ENCODE measurements at places on chromosomes 5 and 9.

DNA sequence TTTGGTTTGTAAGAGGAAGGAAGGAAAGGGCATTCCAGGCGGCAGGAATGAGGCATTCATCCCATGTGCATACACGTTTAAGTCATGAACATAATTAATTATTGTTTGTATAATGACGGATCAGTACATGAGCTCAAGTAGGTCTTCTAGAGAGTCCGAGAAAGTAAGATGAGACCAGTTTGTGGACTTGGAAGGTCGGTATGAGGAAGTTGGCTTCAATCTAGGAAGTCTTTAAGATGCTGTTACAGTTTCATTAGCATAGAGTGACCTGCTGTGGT lies 2.1 kb downstream of the GTF3C4 start:
- DNase-seq: no peak

GRCh38 chr9:135552021-135552697 lies 6.2 kb downstream of the OBP2A start:
- no peak for DNase-seq

DNA sequence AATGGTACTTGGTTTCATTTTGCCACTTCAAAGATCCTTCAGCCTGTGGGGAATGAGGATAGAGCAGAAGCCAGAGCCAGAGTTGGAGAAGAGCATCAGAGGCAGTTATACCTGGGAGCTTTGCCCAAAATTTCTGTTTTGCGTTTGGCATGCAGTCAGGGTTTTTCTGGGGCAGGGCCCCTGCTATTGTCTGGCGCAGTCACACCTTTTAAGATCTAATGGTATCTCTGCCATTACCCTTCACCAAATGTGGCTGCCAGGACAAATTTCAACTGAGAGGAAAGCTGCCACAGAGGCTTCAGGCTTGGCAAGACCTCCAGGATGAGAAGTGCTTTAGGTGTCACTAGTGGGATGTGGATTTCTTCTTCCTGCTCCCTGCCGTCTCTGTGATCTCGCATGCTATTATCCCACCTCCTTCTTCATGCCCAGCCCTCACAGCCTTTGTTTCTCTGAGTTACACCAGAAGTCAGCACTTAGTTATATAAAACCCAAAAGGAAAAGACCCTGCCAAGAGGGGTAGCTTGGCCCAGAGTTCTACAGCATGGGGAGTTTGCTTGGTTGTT lies 357.0 kb downstream of the TLE4 start:
- DNase-seq: no peak

DNA sequence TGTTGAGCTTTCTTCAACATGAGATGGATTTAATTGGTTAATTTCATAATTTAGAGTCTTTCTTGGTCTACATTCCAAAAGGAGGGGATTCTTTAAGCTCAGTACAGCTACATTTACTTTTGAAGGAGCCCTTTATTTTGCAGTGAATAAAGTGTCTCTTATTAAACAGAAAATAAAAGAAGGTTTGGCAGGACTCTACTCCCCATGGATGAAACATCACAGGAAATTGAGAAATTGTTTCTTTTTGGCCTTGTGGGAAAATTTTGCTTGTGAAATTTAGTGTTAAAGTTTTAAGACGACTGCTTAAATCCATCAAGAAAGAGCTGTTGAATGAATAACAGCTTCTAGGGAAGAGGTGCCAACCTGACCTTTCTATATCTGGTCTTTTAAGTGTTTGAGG lies 187.7 kb downstream of the NTRK2 start:
- DNase-seq: no peak

DNA sequence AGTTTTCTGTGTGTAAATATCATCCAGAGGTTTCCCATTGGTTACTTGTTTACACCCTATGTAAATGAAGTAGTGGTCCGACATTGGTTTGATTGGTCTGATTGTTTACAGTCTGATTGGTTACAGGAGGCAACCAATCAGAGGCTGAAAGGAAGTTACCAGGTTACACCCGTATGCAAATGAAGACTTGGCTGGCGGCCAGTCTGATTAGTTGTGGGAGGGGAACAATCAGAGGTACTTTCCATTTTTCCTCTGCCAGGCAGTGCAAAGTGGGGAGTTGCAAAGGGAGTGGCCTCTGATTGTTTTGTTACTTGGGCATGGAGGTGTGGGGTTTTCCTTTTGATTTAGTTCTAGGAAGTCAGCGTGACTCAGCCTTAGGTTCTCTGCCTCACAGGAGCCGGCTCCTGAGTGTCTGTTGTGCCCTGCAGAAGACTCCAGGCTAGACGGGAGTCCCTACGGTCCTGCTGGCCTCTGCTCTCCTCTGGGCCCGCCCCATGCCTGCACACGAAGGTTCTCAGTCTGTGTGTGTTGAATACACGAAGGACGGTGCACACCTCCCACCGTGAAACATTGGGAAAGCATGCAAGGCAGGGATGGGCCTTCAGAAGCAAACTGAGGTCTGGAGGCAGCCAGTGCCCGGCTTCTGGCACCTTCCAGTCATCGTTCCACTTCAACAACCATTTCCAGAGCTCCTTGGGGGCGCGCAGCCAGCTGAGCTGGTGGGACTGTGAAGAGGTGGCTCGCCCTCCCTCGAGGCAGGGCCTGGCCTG lies 42.9 kb downstream of the OLFM1 start:
- DNase-seq: peak; percentile 84

- no peak for DNase-seq
Observed at GRCh38 chr9:91908746-91909145, 41.3 kb downstream of the ROR2 start.

GRCh38 chr9:2017331-2018161 lies 2.4 kb downstream of the SMARCA2 start:
- DNase-seq: peak; percentile 12

DNA sequence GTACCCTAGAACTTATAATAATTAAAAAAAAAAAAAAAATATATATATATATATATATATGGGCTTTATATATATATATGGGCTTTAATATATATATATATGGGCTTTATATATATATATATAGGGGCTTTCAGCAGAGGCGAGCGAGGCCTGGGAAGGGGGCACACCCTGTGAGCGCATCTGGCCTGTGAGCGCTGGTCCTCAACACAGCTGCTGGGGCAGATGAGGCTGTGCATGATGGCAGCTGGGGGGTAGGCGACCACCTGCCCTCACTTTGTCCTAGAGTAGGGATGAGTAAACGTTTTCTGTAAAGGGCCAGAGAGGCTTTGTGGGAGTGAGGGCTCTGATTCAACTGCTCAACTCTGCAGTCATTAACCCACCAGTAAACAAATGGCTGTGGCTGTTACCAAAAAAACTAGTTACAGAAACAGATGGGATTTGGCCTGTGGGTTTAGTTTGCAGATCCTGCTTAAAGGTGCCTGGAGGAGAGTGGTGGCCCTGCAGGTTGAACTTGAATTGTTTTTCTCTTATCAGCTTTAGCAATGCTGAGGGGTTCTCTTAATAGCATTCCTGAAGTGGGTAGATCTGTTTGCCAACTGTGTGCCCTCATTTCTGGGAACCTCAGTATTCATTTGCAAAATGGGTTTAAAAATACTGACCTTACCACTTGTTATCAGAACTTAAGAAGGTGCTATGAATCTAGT lies 88.1 kb upstream of the EPB41L4B start:
- DNase-seq: no peak

DNA sequence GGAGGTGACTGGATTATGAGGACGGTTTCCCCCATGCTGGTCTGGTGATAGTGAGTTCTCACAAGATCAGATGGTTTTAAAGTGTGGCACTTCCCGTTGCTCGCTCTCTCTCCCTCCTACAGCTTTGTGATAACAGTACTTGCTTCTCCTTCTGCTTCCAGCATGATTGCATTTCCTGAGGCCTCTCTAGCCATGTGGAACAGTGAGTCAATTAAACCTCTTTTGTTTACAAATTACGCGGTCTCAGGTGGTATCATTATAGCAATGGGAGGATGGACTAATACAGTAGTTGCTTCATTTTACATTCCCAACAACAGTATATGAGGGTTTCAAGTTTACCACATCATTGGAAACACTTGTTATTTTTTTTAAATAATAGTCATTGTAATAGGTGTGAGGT lies 937.3 kb upstream of the ARRDC3 start:
- no peak for DNase-seq

DNA sequence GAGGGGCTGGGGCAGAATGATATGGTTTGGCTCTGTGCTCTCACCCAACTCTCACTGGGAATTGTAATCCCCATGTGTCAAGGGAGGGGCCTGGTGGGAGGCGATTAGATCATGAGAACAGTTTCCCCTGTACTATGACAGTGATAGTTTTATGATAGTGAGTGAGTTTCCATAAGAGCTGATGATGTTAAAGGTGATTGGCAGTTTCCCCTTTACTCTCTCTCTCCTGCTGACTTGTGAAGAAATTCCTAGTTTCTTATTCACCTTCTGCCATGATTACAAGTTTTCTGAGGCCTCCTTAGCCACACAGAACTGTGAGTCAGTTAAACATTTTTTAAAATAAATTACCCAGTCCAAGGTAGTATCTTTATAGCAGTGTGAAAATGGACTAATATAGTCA lies 120.4 kb upstream of the CDH9 start:
- DNase-seq: no peak

GRCh38 chr9:133113949-133114885 lies 6.8 kb downstream of the RALGDS start:
- peak; percentile 96 for DNase-seq

DNA sequence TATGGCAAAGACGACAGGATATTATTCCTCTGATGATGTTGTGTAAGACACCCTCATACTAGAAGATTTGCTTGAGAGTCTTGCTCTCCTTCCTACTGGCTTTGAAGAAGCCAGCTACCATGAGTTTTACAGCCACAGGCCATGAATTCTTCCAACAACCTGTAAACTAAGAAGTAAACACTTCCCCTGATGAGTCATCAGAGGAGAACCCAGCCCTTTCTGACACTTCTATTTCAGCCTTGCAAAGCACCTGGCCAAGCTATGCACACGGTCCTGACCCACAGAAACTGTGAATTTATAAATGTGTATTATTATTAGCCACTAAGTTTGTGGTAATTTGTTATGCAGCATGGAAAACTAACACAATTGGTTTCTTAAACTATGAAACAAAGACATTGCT lies 288.8 kb upstream of the ADAMTSL1 start:
- DNase-seq: no peak

DNA sequence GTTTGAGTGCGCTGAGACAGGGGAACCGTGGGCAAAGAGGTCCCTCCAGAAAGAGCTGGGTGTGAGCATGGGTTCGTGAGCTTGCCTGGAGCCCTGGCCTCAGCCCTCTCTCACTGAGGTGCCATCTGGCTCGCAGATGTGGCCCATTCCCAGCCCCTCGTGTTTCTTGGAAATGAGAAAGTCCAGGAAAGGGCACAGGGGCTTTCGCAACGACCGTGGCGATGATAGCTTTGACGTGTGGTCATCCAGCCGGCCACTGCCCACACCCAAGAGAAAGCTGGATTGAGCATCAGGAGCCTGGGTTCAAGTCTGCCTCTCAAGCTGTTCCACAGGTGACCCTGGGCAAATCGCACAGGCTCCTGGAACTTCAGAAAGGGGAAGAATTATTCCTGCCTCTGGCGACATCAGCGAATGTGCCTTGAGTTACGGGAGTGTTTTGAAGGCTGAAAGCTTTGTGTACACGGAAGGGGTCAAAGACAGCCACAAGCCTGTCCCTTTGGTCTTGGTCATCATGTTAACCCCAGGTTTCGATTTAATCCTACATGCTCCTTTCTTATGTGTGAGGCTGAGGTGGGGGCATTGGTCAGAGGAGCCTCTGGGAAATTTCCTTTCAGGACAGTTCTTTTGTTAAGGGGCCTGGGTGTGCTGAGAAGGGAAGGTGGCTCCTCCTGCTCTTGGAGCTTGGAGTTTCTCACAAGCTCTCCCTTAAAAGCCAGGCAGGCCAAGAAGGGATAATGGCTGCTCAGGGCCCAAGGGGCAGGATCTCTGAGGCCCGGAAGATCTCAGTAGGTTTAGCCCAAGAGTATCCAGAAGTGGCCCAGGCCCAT lies 41.7 kb upstream of the IL17B start:
- no peak for DNase-seq

DNA sequence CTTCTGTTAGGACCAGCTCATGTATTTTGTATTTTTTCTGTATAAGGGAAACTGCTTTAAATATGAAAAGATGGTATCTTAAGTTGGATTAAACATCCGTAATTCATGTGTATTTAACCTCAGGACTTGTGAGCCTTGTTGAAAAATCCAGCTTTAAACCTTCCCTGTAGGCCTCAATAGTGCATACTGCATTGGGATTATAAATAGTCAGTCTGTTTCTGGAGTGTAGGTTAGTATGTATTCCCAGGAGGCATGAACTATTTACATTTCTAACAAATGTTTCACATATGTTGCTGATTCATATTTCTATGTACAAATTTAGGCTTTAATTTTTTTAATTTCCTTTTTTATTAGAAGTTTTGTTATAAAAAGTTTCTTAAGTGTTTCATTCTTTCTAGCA lies 137.9 kb upstream of the GRHPR start:
- DNase-seq: no peak

GRCh38 chr9:124448019-124448418 lies 2.2 kb upstream of the ADGRD2 start:
- no peak for DNase-seq

GRCh38 chr5:135481387-135481786 lies 29.2 kb upstream of the TIFAB start:
- no peak for DNase-seq

DNA sequence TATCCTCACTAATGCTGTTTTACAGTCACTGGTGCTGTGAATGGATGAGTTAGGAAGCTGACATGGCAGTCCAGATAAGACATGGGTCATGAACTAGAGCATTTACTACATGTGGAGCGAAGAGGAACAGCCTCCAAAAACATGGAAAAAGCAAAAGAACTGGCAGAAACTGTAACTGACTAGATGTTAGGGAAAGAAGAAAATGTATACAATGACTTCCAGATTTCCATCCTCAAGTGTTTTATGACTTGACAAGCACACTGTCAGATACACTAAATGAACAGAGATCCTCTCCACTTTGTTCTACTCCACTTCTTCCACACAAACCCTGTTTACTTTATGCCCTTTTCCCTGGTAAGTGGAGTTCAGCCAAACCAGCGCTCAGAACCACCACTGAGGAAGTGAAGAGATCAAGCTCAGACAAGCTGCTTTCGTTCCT lies 11.5 kb downstream of the HMGCS1 start:
- DNase-seq: no peak

DNA sequence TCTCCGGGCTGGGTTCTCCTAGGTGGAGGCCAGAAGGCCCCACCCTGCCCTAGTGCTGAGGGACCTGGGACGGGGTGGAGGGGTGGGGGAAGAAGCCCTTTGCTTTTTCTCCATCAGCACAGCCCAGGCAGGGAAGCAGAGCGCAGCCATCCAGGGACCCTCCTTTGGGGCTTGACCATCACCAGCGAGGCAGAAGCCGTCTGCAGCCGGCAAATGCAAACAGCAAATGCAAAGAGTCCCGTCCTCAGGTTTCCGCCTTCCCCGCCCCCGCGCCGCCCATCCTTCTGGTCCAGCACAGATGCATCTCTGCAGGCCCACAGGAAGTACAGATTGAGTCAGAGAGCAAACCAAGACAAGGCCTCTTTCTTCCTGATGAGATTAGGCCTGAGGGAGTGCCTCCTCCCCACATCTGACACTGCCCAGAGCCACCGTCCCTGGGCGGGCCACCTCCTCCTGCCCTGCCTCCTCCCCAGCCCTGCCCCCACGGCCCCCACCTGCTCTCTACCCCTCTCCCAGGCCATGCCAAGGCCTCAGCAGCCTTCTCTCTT lies 23.4 kb downstream of the CORO2A start:
- DNase-seq: peak; percentile 93
